ENCODE measurements at places on chromosomes 1 and 21.

DNA sequence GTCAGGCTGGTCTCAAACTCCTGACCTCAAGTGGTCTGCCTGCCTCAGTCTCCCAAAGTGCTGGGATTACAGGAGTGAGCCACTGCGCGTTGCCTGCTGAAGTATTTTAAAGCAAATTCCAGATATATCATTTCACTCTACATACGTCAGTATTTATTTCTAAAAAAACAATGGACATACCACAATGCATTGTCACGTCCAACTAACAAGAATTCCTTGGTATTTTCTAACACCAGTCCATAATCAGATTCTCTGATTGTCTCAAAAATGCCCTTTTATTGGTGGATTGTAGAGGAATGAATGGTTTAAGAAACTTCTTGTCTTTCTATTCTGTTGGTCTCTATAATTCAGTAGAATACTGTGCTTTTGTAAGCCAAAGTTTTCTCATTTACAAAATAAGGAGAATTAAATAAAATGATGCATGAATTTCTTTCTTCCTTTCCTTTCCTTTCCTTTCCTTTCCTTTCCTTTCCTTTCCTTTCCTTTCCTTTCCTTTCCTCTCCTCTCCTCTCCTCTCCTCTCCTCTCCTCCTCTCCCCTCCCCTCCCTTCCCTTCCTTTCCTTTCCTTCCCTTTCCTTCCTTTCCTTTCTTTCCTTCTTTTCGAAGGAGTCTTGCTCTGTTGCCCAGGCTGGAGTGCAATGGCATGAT is 55.8 kb downstream of the VPS13D start:
- no peak for DNase-seq

DNA sequence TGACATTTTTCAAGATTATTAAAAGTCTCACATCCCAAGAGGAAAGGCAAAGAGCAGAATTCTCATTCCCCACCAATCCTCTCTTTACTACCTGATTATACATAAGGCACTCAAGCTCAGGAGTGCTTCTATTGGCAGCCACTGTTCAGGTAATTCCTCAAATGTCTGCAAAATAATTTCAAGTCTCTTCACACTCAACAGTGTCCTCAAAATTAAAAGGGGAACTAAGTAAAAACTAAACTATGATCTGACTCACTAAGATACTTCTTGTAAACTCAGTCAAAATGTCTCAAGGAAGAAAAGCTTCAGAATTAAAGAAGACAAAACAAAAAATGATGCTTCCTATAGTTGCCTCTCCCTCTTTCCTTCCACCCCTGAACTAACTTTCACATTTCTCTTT is 135.6 kb downstream of the GPATCH2 start:
- no peak for DNase-seq

- DNase-seq: no peak
These were observed 32.2 kb downstream of the TMED5 start for GRCh38 chr1:93148001-93148400.

GRCh38 chr1:70033266-70033873 is 172.0 kb downstream of the LRRC40 start:
- no peak for DNase-seq

DNA sequence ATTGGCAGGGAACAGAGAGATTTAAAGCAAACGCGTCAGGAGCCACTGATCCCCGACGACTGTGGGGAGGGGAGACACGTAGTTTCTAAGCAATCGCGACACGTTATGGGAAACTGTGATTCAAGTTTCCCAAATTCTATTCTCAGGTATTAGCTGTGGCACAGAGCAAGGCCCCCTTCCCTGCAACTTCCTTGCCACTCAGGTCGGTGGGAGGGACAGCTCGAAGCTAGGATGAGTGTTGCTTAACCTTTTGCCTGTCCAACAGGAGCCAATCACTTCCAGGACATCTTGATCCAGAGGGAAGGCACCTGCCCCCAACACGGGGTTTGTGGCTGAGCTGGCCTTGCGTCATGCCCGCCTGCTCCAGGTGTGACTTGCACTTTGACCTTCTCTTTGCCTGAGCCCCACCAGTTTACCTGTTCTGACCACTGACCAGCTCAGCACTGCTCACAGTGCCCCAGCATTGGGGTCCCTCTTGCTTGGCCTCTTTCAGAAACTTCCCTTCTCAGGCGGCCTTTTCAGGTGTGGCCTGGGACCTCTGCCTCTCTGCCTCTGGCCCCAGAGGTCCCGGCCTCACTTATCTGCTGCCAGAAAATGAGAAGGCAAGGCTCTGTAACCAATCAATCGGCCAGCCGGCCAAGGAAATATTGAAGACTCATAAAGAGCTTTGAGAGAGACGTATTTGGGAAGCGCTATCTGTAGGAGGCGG is 24.6 kb downstream of the TEX35 start:
- DNase-seq: no peak

DNA sequence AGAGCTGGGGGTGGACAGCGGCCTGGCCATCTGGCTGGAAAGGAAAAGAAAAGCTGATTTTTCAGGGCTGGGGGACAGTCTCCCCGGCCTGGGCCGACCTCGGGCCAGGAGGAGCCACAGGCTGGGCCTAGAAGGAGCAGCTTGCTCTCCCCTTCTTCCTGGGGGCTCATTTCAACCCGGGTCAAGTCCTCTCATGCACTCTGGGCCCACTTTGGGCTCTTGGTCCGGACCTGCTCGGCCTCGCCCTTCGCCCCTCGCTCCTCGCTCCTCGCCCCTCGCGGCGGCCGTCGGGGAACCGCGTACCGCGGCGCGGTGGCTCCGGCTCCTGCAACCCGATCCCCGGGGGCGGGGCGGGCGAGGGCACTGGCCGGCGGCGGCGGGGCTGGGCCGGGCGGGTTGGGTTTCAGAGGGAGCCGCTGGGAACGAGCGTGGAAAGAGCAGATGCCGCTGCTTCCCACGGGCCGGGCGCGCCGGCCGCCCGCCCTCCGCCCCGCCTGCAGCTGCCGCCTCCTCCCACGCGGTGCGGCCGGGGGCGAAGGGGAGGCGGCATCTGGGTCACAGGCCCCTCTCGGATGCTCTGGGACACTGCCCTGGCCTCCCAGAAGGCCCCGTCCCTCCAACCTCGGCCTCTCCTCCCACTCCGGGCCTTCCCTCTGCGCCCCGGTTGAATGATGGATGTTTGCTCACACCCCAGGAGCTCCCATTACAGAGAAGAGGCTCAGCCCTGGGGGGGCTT is 6.6 kb downstream of the HEYL start:
- DNase-seq: no peak

DNA sequence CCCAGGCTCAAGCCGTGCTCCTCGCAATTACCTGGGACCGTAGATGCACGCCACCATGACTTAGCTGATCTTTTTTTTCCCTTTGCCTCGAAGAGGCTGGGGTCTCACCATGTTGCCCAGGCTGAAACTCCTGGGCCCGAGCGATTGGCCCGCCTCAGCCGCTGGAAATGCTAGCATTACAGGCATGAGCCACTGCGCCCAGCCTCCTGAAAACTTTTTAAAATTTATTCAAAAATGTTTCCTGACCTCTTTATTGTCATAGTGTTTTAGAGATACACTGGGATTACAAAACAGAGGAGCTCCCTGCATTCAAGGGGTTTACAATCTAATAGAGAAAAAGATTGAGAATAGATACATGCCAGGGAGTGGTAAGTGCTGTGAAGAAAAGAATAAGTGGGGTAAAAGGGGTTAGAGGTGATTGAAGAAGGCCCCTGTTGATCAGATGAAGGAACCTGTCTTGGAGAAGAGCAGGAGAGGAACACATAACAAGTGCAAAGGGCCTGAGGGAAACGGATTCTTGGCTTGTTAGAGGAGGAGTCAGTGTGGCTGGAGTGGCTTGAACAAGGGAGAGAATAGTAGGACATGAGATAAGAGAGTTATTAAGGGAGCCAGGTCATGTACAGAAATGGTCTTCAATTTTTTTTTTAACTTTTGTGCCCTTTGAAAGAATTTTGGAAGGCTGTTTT is 1.7 kb upstream of the TRIM33 start:
- DNase-seq: no peak

GRCh38 chr1:172818841-172819527 is 160.1 kb downstream of the FASLG start:
- DNase-seq: no peak

- DNase-seq: no peak
These were observed 43.1 kb upstream of the IGSF3 start for GRCh38 chr1:116710420-116711262.

- no peak for DNase-seq
These were observed 123.1 kb downstream of the MATN1 start for GRCh38 chr1:30600258-30600657.

DNA sequence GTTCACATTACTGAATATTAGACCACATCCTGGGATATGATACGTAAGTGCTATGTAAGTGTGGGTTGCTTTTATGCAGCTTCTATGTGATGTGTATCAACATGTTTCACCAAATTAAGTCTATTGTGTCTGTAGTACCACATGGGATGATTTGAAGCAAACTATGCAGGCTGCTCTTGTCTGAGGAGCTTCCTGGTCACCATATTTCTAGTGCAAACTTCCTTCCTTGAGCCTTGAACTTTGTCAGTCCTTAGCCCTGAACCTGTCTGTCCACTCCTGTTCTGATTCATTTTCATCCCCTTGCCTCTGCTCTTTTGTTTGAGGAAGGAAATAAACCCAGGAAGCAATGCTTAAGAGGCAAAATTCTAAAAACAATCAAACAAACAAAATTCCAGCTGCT is 117.5 kb upstream of the VANGL1 start:
- no peak for DNase-seq

- no peak for DNase-seq
These were observed 5.8 kb upstream of the EPHA8 start for GRCh38 chr1:22557341-22557950.

DNA sequence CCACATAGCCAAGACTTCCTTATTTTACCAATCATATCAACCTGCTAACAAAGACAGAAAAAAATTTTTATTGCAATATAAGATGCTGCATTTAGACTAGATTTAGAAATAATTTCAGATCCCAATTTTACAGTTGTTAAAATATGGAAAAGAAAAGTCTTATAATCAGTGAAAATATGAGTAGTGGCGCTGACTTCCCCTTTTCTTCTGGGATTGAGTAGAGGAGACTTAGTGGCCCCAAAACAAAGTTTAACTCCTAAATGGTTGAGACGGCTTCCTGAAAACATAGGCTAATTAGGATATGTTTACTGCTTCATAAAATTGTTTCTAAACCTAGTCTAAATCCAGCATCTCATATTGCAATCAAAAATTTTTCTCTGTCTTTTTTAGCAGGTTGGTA is 68.4 kb downstream of the RAB3GAP2 start:
- DNase-seq: no peak

GRCh38 chr1:205916541-205916940 is 26.7 kb downstream of the SLC26A9 start:
- DNase-seq: no peak

DNA sequence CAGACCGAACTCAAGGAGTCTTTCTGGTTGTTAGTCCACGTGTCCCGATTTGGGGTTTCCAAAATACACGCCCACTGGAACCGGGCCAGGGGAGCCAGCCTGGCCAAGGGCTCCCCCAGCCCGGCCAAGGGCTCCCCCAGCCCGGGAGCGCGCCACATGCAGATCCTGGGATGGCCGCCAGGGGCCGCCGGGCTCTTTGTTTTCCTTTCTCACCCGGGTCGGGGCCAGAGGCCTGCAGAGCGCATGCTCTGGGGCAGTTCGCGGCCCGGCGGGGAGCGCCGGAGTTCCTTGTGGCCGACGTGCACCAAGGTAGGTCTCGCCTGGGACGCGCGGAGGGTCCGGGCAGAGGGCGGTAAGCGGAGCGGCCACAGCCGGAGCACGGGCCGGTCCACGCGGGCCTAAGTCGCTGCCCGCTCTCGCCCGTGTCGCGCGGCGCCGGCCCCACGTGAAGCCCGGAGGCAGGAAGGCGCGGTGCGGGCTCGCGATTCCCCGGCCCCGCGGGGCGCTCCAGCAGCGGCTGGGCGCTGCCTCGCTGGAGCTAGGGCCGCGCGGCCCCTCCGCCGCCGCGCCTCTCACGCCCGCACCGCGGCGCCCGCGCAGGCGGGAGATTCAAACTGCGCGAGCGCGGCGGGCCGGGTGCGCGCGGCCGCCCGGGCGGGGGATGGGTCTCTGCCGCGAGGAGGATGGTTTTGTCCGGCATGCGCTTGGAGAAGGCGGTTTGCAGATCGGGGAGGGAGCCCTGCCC is 12.3 kb downstream of the RCC1 start:
- peak; percentile 74 for DNase-seq

GRCh38 chr1:163401211-163401610 is 79.5 kb downstream of the NUF2 start:
- DNase-seq: no peak

DNA sequence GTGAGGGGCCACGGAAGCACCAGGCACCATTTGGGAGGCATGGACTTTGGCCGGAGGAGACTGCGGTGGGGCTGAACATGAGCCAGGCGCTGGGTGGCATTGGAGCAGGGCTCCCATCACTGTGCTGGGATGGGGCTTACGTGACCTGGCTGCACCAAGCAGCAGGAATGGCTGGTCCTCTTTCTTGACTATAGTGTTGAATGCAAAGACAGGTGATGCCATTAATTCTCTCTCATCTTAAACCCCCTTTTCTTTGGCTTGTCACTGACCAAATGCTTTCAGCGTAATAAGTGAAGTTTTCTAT is 447.9 kb downstream of the CAMTA1 start:
- DNase-seq: no peak

DNA sequence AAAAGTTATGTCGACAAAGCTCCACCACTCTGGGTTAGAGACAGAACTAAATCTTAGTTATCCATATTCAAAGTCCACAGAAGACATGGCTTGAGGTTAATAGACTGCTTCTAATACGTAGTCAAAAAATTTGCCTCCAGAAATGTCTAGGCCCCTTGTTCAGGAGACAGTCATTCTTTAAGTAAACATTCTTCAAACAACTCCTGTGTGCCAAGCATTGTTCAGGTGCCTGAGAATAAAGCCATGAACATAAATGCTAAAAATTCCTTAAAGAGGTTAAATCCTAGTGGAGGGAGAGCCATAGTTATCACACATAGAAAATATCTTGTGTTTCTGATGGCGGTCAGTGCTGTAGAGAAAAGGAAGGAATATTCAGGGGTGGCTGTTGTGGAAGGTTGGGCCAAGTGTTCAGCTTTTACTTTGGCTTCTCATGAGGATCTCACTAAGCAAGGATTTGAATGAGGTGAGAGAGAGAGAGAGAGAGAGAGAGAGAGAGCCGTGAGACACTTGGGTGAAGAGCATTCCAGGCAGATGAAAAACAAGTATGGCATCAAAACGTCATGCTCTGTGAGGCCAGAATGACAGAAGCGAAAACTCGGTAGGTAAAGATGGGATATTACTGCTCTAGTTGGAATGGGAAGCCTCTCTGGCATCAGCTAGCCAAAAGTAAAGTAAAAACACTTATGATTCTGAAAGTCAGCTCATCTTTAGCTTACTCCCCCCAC is 187.1 kb downstream of the GREM2 start:
- no peak for DNase-seq

GRCh38 chr1:212315907-212316306 is 30.7 kb downstream of the PPP2R5A start:
- no peak for DNase-seq

GRCh38 chr1:156151093-156151688 is 2.2 kb upstream of the SEMA4A start:
- DNase-seq: no peak

GRCh38 chr1:193312432-193312831 is 126.0 kb upstream of the B3GALT2 start:
- no peak for DNase-seq

DNA sequence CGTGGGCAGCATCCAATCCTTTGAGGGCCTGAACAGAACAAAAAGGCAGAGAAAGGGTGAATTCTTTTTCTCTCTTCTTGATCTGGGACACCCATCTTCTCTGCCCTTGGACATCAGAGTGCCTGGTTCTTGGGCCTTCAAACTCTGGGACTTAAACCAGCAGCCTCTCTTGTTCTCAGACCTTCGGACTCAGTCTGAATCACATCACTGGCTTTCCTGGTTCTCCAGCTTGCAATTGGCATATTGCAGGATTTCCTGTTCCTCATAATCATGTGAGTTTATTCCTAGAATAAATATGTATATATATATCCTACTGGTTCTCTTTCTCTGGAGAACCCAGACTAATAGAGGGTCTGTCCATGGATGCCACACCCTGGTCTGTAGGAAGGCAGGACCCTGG is 16.3 kb upstream of the TENT5C start:
- DNase-seq: no peak

All from NCI-H187 (cell line).